ENCODE measurements at places on chromosomes 4 and X.
A peak's percentile ranks its signal among the peaks of the same experiment; 100 is the strongest.

GRCh38 chr4:128521156-128521555 lies 233.5 kb upstream of the PGRMC2 start:
- DNase-seq: no peak

DNA sequence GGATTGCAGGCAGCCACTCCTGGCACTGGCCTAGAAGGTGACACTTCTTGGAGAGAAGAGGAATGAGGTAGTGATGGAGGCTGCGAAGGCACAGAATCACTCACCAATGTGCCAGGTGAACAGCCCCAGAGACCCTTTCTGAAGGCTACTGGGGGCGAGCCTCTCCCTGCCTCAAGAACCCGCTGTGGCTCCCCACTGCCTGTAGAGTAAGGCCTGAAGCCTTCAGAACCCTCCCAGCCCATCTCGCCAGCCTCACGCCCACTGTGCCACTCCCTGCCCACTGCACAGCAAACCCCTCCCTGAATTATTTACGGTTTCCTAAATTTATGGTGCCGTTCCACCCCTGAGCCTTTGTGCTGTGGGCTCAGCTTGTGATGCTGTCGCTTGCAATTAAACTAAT lies 24.2 kb upstream of the SORCS2 start:
- no peak for DNase-seq

DNA sequence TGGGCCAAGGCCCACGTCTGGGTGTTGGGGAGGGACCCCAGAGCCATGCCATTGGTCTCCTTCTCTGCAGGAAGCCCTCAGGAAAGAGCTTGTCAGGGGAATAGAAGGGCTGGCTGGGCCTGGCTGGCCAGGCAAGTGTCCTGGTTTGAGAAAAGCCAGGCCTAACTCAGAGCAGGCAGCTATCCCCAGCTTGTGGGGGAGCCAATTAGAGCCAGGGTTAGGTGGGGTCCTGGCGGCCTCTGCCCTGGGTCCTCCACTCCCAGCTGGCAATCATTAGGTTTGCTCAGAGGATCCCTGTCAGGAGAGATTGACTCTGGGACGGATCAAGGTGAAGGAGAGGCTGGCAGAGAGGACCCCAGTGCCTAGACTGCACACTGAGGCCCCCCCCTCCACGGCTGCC lies 64.8 kb downstream of the PJA1 start:
- DNase-seq: no peak

- DNase-seq: no peak
Observed at GRCh38 chr4:47513461-47513860, 28.4 kb downstream of the ATP10D start.

GRCh38 chr4:88908521-88908920 lies 148.5 kb downstream of the FAM13A start:
- DNase-seq: no peak

- no peak for DNase-seq
Observed at GRCh38 chr4:2935762-2936743, 27.2 kb downstream of the NOP14 start.

GRCh38 chr4:7126981-7127380 lies 59.1 kb upstream of the GRPEL1 start:
- no peak for DNase-seq

- peak; percentile 68 for DNase-seq
Observed at GRCh38 chr4:31089815-31090214, 369.6 kb downstream of the PCDH7 start.

- DNase-seq: no peak
Observed at GRCh38 chr4:7429601-7430078, 5.1 kb downstream of the PSAPL1 start.

- no peak for DNase-seq
Observed at GRCh38 chrX:4315891-4316290, 602.4 kb upstream of the PRKX start.

DNA sequence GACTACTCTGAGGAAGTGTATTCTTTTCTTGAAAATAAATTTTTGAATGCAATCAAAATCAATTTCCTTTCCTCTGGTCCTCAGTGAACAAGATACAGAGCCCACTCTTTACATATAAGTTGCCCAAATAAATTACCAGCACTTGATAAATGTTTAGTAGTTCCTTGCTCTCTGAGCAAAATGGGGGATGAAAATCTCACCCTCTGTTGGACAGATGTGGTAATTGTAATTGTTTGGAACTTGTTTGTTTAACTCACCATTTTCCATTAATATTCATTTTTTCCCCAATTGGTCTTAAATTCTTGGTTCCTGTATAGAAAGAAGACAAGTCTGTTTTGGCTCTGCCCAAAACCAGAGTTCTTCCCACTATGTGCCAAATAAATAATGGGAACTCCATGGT lies 146.3 kb downstream of the LDB2 start:
- DNase-seq: no peak

GRCh38 chrX:11374570-11374969 lies 81.4 kb downstream of the AMELX start:
- no peak for DNase-seq

DNA sequence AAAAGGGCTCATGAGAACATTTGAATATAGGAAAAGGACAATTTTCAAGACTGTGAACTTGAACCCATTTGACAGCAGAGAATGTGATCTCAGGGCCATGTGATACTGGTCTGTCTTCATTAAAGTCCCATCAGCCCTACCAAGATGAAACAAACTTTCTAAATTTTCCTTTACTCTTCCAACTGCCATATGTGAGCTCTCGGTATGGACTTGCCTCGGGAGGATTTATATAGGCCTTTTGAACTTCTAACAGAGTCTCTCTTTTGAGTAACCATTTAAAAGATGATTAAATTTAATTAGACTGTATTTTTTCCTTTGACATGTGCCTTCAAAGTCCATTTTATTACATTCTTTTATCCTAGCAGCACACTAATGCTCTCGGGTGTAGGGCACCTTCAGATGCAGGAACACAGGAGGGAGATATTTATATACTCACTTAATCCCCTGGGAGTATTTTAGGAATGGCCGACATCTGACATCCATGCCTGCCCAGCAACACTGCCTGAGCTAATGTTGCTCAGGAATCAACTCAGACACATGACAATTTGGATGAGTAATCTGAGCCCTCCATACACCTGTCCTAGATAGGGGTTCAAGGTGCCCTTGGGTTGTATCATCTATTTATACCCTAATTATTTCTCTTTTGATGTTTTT lies 155.0 kb downstream of the SLC7A11 start:
- no peak for DNase-seq

DNA sequence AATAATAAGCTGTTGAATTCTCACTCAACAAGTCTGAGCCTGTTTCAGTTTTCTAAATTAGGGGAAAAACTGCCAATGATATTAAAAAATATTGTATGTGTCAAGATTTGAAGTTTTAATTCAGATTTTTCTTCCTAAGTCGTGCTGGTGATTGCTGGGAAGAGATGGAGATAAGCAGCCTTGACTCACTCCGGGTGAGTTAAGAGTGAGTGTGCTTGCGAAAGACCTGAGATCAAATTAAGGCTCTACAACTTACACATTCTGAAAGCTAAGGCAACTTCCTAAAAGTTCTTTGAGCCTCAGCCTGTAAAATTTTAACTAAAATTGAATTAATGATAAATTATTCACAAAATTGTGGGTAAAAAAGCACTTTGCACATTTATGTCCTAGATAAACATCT lies 1441.2 kb downstream of the PCDH7 start:
- no peak for DNase-seq

GRCh38 chrX:97266406-97267121 lies 382.9 kb downstream of the RPA4 start:
- DNase-seq: no peak

GRCh38 chr4:186144946-186145569 lies 40.6 kb downstream of the FAM149A start:
- DNase-seq: no peak

GRCh38 chrX:153381684-153382532 lies 19.2 kb downstream of the PNMA6E start:
- peak; percentile 84 for DNase-seq

- DNase-seq: peak; percentile 4
Observed at GRCh38 chr4:173538148-173538908, 8.3 kb upstream of the HAND2 start.

DNA sequence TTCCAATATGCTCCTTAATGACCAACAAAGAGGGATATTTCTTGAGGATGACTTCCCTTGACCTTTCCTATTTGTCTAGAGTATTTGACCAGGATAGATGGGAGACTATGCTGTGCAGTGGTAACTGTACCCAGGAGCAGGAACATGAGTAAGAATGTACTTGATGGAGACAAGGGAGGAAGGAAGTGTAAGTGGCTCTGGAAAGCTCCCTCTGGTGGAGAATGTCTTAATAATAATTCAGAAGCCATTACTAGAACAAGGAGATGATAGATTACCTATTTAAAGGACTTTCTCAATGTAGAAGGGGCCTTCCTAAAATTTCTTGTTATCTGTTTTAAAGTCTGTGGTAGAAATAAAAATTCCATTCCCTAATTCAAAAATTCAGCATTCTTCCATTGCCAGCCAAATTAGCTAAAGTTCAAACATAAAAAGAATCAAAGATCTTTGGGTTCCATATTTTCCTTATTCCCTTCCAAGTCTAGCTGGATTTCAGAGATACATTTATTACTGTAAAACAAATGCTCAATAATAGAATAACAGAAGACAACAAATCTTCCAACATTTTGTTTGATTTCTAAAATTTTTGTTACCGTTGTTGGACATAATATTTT lies 83.8 kb downstream of the GRID2 start:
- DNase-seq: peak; percentile 25

- no peak for DNase-seq
Observed at GRCh38 chr4:37421614-37422013, 177.1 kb downstream of the NWD2 start.

DNA sequence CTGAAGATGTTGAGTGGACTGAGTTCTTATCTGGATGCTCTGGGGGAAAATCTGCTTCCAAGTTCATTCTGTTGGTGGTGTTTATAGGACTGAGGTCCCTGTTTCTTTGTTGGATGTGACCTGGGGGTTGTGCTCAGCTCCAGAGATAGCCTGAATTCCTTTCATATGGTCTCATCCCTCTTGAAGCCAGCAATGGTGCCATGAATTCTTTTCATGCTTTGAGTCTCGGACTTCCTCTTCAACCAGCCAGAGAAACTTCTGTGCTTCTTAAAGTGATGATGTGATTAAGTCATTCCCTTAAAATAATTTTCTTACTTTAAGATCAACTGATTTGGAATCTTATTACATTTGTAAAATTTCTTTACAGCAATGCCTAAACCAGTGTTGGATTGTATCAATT lies 233.8 kb upstream of the UGT8 start:
- no peak for DNase-seq

DNA sequence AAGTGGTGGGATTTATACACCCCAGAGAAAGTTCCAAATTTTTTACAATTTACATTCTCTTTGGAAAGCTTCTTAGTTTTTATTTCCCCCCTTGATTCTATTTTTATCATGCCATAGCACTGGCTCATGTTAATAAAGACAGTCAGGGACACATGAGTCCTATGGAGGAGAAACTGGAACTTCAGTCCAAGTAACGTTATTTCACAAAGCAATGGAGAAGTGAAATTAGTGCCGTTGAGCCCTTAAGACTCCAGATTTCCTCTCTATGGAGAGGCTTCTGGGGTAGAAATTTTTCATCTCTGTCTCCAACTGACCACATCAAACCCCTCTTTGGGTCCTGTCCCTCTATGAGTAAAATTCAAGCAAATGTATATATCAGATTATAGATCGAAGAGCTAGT lies 12.8 kb upstream of the TASL start:
- no peak for DNase-seq

GRCh38 chrX:24229400-24229879 lies 79.9 kb downstream of the ZFX start:
- DNase-seq: no peak

GRCh38 chrX:104935581-104935980 lies 284.9 kb downstream of the TEX13A start:
- DNase-seq: no peak

GRCh38 chr4:88275516-88275915 lies 8.8 kb downstream of the PPM1K start:
- no peak for DNase-seq

DNA sequence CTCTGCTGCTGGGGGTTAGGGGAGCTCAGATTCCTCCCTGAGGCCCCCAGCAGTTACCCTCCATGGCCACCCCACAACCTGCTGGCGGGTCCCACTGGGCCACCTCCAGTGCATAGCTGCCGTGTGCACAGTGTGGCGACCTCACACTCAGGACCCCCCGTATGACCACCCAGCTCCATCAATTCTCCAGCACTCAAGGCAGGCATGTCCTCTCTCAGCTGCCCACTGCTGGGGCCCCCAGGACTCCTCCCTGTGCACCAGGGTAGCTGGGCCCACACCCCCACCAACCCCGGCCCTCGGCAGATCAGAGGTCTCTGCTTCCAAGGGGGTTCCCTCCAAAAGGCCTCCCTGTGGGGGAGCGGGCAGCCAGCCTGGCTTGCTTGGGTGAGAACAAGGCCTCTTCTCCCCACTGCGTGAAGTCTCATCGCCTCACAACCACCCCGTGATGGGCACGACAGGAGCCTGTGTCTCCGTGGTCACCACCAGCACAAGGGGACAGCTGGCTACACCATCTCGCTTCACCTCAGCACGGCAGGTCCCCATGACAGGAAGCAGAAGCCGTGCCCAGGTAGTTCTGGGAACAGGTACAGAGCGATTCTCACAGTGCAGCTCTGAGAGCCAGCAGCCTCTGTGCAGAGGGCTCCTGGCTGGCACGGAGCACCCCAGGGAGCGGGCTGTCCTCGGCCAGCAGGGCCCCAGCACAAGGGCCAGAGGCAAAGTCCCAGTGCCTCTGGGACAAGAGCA lies 4.6 kb upstream of the HAUS3 start:
- DNase-seq: no peak

DNA sequence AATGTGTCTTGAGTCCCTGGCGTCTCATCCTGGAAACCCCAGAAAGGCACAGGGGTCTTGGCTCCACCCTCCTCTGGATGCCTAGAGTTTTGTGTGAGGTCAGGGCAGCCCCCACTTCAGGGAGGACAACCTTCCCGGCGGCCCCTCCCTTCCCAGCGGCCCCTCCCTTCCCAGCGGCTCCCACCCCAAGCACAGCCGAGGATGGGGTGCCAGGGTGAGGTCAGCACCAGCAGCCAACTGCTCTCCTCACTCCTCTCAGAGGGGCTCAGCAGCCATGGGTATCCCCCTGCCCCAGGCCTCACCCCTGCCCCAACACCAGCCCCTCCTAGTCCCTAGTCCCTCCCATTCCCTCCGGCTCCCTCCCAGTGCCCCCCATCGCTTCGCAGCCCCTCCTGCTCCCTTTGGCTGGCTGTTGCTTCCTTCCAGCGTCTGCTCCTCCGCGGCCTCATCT lies 17.4 kb downstream of the DGKQ start:
- DNase-seq: no peak

DNA sequence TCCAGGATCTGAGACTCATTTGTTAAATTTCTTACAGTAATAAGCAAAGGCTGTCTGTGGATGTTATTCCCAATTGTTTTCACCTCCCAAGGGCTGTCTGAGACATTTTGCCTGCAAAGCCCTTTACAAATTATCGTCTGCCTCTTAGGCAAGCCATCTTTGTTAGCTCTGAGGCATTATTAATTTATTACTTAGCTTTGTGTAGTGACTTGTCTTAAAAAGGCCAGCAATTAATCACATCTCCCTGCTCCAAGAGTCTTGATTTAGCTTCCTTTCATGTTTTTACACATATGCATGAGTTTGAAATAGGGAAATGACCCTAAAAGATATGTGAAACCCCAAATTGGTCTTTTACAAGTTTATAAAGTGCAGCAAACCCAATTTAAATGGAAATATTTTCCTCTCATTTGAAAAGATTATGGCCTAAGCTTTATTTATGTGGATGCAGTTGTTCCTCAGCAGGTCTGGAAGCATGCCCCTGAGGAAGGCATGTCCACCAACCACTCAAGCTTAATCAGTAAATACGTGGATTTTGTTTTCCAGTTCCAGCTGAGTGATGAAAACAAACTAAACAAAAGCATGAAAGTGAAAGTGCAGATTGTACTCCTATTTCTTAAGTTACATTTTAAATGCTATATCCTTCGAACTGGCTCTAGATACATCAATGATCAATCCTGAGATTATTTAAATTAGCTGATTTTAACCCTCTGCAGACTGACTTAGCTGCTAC lies 173.6 kb upstream of the LNX1 start:
- DNase-seq: no peak

Measured in NCI-H1436 (cell line).